Left ventricle myocardium superior (tissue), 1 donor: ENCODE measurements at places on chromosomes 16 and 17. TPM values are rescaled to one million over a fixed set of nuclear protein-coding genes. Genes with fewer than 3 reads are reported as not detected.

- no peak for DNase-seq
Observed at GRCh38 chr16:4365615-4366014, 6.0 kb upstream of the VASN start.

- DNase-seq, result peak; percentile 82
Observed at GRCh38 chr17:62064791-62065563, at the start of gene MED13. Gene MED13, minus strand, starts transcription at chr17:62065278. Its CDS starts 73 bp downstream, at chr17:62065205.

The FAM20A gene
- total RNA-seq, result 7.6 TPM

DNA sequence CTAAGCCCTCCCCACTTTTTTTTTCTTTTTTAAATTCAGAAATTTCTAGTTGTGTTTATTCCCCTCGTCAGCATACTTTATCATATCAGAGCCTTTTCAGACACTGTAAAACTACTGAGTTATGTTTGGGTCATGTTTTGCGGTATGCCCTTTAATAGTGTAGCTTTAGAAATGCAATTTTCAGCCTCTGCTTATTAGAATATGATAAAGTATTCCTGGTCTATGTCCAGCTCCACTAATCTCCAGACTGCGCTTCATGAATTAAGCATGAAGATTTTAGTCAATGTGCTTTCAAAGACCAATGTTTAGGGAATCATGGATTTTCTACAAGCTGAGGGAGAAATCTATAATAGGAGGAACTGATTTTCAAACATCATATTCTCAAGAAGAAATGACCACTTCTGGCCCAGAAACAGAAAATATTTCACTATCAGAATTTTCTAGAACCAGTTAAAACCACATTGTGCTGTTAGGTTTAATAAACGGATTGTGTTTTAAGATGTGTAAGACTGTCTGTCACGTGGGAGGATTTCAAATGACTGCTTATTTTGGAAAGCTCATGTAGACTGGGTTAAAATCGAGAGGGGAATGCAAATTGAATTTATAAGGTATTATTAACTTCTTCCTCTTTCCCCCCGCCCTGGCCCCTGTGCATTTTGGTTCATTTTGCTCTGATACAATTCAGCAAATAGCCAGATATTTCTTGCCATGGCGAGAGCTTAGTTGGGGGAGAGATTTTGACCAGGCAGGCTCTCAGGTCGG is 498.5 kb downstream of the WWOX start:
- DNase-seq, result no peak

- DNase-seq, result peak; percentile 47
Observed at GRCh38 chr16:30605158-30605557, 5.0 kb downstream of the ZNF689 start.

DNA sequence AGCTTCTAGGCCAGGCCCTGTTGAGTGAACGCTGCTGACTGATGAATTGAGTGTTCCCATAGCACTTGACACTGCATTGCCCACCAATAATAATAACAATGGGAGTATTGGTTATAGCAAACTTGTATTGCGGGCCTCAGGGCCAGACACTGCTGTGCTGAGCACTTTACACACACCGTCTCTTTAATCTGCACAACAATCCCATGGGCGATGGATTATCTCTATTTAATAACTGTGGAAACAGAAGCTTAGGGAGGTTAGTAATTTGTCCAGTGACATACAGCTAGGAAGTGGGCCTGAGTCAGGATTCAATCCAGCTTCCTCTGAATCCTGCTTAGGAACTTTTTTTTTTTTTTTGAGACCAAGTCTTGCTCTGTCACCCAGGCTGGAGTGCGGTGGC is 11.2 kb downstream of the ARHGAP23 start:
- no peak for DNase-seq

DNA sequence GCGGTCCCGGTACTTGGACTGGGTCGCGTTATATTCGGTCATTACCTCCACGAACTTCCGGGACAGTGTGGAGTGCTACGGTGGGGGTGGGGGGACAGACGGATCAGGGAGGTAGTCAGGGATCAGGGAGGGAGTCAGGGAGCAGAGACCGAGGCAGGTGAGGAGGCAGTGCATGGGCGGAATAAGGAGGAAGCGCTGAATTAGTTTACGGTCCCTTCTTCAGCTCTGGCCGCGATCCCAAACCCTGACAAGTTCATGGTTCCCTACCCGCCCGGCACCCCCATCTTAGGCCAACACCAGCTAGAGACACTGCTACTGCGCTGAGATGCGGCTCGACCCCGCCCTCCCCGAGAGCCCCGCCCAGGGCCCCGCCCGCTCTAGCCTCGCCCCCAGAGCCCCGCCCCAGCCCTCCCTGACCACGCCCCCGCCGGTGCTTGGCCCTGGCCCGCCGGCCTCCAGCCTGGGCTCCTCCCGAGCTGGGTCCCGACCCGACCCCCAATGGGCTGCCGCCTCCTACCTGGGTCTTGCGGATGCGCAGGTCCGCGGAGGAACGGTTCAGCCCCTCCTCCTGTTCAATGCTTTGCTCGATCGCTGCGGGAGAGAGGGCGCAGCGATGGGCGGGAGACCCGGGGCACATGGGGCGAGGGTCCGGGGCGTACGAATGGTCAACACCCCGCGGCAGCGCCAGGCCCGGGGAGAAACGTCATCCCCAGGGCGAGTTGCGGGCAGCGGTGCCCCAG is 12.1 kb downstream of the HSD3B7 start:
- peak; percentile 90 for DNase-seq

DNA sequence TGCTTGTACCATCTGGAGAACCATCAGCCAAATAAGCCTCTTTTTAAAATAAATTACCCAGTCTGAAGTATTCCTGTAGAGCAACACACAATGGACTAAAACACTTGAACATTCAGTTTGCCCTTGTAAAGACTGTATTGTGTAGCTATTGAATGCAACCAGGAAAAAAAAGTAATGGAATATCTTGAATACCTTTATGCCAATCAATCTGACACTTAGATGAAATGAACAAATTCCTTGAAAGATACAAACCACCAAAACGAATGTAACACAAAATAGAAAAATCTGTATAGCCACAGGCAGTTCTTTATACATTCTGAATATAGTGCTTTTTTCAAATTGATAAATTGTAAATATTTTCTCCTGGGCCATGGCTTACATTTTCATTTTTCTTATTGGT is 63.3 kb upstream of the KCNJ16 start:
- no peak for DNase-seq

The PHKG2 gene
- total RNA-seq, result 16.7 TPM

The ZG16 gene
- total RNA-seq, result not detected

DNA sequence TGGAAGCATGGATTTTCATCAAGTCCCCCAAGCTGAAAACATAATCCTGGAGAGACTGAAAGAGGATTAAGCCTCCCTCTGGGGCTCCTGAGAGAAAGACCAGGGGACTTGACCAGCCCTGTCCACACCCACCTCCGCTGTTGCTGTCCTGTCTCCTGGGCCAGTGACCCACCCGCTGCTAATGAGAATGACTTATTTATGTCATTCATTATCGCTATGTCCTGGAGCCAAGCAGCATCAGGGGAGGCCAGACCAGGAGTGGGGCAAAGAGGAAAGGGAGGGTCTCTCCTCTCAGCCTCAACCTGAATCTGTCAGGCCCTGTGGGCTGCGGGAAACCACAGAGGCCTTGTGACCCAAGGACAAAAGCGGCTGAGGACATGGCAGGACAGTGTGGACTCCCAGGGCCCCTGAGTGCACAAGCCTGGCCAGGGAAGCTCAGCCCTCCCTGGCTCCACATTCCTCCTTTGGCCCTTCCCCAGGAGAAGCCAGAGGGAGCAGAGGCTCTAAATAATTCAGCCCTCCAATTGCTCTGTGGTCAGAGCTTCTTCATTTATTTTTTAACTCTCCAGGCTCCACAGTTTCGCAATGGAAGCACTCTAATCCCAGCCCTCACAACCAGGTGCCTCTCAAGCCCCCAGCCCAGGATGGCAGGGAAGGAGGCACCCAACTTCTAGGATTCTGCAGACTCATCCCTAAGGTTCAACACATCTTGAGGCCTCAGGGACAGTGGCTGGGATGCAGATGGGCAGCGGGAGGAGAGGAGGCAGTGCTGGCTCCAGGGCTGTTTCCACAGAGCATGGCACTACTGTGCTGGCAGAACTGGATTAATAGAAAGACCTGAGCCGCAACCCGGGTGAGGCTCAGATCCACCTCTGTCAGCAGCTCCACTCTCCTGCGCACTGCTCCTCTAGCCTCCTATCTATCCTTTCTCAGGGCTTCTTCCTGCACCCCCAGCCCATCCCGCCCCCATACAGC is 19.1 kb downstream of the CUEDC1 start:
- peak; percentile 84 for DNase-seq

The ABCA9 gene
- 21.5 TPM for total RNA-seq

DNA sequence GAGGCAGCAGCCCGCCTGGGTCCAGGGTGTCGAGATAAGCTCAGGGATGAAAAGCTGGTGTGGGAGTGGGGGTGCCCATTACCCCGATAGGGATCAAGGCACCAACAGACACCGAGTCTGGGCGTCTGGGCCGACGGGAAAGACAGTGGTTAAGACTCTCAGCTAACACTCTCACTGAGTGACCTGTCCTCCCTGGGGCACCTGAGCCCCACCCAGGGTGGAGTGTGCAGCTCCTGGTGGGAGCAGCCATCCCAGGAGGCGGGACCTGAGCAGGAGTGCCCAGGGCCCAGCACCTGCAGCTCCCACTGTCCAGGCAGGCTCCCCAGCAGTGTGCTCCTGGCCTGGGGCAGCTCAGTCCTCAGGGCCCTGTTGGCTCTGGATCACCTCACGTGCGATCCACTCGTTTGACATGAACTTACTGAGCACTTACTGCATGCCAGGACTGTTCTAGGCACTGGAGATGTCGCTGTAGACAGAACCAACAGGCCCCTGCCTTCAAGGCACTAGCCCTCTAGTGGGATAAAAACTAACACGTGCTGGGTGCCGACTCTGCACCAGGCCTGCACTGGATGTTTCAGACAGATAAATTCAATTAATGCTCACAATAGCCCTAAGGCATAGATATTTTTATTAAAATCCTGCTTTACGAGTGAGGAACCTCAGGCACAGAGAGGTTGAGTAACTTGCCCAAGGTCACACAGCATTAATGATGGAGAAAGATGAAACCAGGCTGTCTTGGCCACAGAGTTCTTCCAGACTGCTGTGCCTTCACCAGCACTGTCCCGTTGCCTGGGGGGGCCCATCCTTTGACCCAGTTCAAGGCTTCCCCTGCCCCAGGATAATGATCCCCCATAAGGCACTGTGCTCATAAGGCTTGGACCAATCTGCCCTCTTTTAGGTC is 1.9 kb downstream of the EVPLL start:
- DNase-seq, result no peak

DNA sequence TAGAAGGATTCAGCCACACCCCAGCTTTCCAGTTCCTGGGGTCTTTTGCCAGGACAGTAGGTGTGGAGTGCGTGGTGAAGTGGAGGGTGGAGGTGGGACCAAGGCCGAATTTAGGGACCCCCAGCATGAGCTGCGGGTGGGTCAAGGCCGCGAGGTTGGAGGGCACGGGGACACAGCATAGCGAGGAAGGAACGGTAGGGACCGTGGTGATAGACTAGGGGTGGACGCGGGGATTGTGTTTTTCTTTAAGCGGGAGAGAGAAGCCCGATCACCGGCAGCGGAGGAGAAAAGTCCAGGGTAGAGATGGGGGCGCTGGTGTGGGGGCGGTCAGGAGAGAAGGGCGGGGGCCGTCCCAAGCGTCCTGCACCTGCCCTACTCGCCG is 261 bp upstream of the B4GALNT2 start:
- no peak for DNase-seq

The TMEM98 gene
- total RNA-seq, result 10.7 TPM

The MYH10 gene
- 36.6 TPM for total RNA-seq

DNA sequence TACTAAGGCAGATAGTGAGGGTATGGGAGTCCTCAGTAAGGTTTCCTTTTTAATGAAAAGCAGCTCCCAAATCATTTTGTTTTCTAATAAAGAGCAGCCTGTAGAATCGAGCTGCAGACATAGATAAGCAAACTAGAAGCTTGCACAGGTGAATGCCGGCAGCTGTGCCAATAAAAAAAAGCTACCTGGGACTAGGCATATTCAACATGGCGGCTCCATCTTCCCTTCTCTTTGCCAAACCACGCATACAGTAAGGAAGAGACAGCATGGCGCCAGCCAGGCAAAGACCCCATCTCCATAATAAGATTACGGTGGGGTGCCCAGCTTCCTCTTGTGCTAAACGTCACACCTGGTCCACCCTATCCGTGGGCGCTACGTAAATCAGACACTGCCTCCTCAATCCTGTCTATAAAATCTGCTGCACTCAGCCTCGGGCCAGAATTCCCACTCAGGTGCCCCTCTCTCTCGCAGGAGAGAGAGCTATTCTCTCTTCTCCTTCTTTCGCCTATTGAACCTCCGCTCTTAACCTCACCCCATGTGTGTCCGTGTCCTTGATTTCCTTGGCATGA is 92.7 kb upstream of the FA2H start:
- DNase-seq, result no peak

DNA sequence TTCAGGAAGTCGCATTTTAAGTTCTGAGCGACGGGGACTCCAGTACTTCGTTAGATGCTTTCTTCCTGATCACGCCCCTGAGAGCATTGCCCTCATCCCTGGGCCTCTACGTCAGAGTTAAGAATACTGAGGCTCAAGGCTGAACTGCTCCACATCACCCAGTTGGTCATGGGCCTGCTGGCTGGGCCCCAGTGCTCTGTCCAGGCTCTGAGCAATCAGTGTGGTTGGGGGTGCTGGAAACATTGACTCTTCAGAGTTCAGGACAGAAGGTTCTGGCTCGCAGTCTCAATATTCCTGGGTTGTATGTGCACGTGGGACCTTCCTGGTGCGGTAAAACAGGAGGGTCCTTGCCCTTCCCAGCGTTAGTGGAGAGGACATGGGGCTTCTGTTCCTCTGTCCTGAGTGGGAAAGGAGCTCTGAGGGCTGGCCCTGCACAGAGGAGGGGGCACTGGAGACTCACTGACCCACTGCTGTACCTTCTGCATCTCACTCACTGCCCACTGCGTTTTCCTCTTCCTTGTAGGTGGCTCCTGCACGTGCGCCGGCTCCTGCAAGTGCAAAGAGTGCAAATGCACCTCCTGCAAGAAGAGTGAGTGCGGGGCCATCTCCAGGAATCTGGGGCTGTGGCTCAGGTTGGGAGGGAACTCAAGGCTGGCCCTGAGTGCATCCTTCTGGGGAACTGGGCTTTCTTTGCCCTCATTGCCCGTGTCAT is 518 bp downstream of the MT1E start:
- peak; percentile 78 for DNase-seq

The C17orf100 gene
- total RNA-seq, result 0.47 TPM

DNA sequence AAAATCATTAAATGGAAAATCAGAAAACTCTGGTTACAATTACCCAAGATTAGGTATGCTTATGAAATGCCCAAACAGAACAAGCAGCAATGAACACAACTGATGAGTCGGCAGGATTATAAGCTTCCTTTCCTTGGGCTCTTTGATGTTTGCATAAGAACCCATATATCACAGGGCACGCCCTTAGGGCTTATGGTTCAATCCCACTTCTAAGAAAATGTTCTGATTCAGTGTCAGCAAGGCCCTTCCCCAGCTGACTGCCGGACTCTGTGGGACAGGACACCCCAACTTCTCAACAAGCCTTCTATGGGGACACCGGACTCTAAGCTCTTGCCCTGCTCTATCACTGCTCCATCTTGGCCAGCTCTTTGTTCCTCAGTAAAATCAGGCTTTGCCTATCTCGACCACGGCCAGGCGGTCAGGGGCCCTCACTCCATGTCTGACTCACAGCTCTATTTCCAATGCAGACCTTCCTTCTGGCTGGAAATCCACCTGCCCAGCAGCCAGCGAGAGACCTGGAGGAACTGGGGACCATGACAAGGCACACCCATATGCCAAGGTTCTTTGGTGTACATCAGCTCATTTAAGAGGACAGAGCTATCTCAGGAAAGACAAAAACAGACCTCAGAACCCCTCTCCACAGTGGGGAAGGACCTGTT is 26.8 kb downstream of the LITAFD start:
- DNase-seq, result no peak
